ENCODE measurements at places on chromosomes 4 and X.

DNA sequence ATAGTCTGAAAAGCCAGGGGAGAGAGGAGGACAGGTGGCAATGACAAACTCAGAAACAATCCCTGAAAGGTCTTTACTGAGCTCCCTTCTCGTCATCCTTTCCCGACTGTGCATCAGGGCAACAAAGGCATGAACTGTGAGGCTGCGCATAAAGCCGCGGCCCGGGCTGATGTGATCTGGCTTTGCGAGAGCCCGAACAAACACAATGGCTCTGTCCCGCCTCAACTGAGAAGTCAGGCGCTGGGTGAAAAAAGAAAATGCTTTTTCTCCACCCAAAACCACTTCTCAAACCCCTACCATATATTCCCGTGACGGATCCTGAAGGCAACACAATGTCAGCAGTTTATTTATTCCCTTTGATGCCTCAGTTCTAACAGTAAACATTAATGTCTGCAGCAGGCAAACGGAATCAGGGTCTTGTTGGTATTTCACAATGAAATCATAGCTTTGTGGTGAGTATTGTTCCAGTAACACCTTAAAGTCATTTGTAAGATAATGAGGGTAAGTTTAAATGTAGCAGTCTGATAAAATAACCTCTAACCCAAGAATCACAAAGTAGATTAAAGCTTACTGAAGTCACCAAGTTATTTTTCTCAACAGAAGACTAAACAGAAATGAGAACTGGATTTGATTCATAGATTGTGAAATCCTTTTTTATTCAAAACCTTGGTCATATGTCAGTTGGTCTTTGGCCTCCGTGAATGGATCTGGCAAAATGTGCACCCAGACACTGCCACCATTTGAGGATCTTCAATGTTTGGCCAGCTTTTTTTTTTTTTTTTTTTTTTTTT is 67.4 kb downstream of the APBB2 start:
- DNase-seq, result no peak

DNA sequence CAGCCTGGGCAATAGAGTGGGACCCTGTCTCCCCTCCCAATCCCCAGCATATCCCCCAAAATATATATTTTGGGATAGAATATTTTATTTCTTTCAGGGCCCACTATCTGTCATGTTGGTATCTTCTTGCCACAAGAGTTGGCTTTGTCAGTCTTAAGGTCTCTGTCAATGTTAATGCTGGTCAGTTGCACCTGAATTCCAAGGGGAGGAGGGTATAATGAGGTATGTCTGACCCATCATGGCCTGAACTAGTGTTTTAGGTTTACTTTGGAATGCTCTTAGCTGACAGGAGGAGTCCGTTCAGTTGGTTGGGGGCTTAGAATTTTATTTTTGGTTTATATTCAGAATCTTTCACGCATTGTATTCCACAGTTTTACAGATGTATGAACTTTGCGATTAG is 6.2 kb upstream of the RPS3A start:
- no peak for DNase-seq

DNA sequence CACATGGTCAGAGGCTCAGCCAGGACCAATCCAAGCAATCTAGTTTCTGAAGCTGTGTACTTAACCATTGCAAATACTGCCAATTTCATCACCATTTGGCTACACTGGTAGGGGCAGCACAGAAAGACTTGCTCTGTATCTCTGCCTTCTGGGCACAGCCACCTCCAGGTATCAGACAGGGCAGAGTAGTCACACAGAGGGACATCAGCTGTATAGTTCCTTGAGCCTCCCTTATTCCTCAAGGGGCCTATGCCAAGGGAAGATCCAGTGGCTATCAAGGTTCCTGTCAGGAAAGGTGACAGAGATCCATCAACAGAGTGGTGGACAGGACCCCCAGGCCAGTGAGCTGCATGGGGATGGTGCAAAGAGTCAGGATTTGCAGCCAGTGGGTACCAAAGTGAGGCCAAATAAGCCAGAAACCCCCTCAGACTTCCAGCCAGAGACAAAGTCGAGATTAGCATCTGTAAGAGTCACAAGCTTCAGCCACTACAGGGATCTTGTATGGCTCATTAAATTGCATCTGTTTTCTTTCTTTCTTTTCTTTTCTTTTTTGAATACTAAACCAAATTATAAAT is 381.6 kb upstream of the CPEB2 start:
- DNase-seq, result no peak

DNA sequence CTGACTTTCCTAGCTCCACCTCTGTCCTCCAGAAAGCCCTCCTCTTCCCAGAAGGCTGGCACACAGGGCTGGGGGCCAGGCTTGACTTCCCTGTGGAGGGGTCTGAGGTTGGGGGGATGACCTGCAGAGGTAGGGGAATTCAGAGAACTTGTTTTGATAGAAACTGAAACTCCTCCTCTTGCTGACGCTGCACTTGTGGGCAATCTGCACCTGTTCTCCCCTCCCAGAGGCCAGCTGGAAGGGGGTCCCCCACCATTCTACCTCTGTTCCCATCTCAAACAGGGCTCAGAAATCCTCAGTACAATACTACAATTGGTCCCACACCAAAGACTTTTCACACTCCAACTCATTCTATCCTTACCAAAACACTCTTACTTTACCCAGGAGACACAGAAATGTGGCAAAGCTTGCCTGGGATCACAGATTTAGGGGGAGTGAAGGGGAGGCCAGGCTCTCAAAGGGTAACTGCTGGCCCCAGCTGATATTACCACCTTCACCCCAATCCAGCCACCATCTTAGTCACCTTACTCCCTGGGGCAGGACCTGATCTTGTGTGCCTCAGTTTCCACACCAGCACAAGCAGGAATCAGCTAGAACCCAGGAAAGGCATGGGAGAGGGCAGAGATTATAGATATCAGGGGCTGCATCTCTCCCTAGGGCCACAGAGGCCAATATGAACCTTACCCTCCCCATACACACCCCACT is 18.5 kb downstream of the OTUD5 start:
- DNase-seq, result no peak

DNA sequence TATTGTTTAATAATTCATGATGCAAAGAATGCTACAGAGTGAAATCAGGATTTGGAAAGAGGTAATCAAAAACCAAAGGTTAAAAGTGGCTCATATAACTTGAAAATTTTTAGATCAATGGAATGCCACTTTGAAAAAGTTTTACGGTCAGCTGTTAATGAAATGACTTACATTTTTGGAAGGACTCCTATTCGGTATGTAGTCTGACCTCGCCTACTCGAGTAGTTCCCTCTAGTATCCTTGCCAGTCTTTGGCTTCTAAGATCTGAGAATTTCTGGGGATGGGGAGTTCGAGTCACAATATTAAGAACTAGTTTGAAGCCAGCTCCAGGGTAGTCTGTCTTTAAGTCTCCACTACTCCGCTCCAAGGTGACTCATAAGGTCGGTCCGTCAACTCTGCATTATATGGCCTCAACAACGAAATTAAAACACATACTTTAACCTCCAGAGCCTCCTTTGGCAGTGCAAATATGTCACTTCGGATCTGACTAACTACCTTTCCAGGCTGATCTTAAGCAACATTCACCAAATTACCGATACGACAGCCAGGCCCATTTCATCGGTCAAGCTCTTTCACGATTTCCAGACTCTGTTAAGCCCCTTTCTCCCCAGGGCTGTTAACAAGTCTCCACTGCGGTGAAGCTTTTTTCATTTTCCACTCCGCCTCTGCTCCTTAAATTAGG is 733 bp upstream of the NAA15 start:
- no peak for DNase-seq

DNA sequence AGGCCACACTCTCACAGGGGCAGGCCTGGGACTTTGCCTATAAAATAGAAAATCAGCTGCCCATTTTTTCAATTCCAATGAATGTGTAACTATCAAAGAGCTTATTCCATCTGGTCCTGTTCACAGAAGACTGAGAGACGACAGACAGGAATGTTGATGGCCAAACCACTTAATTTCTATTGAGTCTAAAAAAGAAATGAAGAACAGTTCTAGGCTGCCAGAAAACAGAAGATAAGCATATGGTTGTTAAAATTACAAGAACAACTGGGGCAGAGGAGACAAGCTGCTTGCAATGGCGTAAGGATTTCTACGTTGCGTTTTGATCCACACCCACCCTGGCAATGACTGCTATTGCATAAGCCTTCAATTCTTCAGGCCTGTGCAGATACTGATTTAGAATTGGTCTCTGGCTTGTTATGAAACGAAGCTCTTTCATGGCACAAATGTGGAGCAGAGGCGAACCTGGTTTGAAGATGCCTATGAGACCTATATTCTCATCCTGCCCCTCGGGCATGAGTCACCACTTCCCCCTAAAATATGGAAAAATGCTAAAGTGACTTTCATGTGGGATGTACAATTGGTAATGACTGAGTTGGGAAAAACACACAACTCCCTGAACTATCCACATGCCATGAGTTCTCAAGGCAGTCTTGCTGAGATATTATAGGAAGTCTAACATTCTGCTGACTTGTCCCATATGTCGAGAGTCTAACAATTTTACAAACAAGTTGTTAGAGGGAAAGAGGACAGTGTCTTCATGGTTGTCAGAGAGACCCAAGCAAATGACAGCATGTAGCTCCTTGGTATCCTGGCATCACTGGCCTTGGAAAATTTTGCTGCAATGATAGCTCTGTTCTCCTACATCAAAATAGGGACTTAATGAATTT is 37.9 kb upstream of the SORBS2 start:
- no peak for DNase-seq

GRCh38 chrX:151155234-151155633 is 21.1 kb upstream of the GPR50 start:
- no peak for DNase-seq

DNA sequence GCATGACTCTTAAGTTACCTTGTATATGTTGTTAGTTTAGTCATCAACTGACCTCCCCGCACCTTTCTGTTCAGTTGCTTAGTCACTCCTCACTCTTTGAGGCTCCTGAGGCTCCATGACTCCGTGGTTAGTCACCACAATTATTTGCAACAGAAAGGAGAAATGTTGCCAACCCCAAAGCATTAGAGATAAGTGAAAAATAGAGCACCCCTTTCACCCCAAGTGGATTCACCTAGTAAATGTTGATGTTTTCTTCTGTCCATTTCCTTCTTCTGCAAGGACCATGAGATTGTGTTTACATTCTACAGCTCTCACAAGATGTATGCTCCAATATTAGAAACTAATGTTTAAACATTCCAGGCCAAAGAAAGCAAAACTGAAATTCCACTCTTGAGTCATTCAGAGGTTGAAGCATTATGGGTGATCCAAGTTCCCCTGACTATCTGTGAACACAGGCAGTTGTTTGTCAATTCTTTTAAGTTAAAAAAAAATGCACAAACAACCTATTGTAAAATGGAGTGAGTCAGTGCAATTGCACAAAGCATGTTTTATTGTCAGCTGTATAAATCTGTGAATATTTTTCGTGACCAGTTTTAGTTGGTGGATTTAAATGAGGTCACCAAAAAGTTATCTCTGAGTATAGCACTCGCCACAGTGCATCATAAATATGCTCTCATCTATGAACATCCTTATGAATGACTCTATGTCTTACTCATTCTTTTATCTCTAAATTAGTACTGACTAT is 552.4 kb upstream of the MAGEB2 start:
- no peak for DNase-seq

GRCh38 chr4:12120968-12121367 is 692.3 kb upstream of the HS3ST1 start:
- DNase-seq, result no peak

All from NCI-H2081 (cell line).